ENCODE measurements at places on chromosomes 16 and 17.

- DNase-seq = peak; percentile 27
Observed at GRCh38 chr16:14196011-14196410, 124.9 kb downstream of the MRTFB start.

DNA sequence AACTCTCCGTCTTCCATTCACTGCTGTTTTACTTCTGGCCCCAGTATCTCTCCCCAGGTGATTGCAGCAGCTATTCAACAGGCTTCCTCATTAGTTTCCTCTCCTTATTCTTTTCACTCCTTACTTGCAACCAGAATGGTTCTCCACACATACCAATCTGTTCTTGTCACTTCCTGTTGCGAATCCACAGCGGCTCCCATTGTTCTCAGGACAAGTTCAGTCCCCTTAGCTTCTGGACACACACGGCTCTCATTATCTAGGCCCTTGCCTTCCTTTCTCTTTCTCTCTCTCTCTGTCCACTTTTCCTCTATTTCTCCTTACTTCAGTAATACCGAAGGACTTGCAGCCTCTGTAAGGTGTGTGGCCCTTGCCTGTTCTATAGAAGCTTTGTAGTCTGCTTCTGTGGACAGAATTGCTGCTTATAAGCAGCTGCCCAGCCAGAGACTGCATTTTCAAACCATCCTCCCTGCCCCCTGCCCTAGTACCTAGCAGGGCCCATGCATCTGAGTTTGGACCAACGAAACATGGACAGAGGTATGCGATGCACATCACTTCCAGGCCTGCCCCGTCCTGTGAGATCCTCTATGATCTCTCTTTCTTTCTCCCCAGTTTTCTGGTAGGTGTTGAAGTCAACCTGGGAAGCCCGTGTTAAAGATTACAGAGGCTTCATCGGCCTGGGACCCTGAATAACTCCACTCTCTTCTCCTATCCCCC is 45.7 kb downstream of the VAT1L start:
- DNase-seq = no peak

- DNase-seq = no peak
Observed at GRCh38 chr16:89290472-89290871, 73.0 kb downstream of the ZNF778 start.

DNA sequence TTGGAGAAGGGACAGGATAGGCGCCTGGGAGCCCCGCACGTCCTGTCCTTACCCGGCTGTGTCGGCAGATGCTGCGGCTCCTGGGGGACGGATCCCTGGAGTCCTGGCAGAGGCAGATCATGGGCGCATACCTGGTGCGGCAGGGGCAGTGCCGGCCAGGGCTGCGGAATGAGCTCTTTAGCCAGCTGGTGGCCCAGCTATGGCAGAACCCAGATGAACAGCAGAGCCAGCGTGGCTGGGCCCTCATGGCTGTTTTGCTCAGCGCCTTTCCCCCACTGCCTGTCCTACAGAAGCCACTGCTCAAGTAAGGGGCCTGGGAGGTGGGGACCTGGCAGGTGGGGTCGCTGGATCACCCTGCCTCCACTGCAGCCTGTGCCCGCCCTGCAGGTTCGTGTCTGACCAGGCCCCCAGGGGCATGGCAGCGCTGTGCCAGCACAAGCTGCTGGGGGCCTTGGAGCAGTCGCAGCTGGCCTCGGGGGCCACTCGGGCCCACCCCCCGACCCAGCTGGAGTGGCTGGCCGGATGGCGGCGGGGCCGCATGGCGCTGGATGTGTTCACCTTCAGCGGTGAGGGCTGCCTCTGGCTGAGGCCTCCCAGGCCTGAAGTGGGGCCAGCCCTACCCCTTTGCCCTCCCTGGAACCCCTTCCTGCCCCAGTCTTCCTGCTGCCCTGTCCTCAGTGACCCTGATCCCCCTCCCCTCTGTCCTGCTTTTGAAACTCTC is 20.2 kb upstream of the SMIM5 start:
- no peak for DNase-seq

DNA sequence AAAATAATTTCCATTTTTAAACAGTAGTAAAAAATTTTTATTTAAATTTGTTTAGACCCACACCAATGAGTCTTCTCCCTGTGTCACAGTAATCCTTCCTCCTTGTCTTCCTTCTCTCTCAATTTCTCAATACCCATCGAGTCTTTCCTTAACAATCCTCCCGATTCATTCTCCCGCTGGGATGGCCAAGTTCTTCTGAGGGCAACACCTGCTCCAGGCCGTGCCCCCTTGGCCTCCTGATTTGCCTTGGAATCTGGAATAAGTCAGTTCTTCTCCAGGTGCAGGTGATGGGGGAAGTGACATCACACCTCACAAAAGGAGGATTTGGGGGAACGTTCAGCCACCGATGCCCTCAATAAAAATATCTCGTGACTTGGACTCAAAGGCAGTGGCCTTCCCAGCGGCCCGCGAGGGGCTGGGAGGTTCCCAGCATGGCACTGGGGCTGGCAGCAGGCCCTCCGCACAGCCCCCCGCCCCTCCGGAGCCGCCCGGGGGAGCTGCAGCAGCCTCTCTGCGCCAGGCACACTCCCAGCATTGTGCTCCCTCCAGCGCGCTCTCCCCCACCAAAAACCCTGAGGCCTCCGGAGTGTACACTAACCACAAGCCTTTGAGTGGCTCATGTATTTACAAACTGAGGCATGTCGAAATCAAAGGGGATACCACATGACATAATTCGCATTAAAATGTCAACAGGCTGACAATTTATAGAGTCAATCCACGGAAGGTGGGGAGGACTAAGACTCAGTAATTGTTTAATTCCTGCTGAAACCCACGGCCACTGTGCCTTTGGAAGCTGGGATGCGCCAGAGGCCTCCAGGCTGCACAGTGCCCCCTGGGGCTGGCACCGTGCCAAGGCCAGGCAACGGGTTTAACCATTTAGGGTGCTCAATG is 120.5 kb downstream of the ZFHX3 start:
- peak; percentile 65 for DNase-seq

- DNase-seq = no peak
Observed at GRCh38 chr17:36675250-36675649, 73.9 kb downstream of the MRM1 start.

- DNase-seq = peak; percentile 38
Observed at GRCh38 chr17:58487589-58488427, at the start of gene HSF5. Gene HSF5, minus strand, starts transcription at chr17:58488408. Its CDS starts 134 bp downstream, at chr17:58488274.

DNA sequence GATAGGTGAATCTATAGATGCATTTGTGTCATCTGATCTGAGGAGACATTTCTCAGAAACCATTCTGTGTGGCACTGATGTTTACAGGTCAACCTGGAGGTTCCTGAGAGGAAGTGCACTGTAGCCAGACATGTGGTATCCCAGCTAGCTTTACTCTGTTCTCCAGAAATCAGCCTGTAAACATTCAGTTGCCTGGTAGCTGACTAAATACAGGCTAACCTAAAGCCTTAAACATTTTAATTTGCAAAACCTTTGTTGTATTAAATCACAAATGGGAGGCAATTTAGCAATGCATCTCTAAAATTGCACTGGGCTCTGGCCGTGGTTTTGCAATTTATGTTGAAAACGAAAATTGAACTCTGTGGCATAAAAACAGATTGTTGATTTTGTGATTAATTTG is 207.6 kb downstream of the FTO start:
- no peak for DNase-seq

DNA sequence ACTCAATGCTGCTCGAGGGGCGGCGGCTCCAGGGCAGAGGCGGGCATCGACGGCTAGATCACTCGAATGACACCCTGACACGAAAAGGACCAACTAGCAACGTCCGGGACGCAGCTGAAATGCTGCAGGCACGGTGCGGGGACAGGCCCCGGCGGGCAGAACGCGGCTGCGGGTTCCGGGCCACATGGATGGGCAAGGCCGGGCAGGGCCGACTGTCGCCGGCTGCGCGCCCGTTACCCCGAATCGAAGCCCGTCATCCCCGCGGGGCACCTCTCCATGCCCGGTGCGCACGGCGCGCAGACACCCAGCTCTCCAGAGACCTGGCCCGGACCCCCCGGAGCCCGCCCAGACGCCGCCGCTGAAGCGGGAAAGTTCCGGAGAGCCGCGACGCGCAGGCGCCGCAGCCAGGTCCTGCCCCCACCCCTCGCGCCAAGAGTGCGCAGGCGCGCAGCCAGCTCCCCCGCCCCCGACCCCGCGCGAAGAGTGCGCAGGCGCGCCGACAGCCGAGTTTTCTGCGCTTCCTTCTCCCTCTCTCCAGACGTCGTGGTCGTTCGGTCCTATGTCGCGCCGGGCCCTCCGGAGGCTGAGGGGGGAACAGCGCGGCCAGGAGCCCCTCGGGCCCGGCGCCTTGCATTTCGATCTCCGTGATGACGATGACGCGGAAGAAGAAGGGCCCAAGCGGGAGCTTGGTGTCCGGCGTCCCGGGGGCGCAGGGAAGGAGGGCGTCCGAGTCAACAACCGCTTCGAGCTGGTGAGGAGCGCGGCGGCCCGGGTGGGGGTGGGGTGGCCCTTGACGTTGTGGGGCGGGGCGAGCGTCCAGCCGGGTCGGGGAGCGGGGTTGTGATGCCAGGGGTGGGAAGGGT is at the start of gene TCF25:
Gene TCF25, plus strand, starts transcription at position 484 of the 863 bp plus-strand sequence. Its CDS starts 76 bp downstream, at position 560.
- DNase-seq = peak; percentile 99

DNA sequence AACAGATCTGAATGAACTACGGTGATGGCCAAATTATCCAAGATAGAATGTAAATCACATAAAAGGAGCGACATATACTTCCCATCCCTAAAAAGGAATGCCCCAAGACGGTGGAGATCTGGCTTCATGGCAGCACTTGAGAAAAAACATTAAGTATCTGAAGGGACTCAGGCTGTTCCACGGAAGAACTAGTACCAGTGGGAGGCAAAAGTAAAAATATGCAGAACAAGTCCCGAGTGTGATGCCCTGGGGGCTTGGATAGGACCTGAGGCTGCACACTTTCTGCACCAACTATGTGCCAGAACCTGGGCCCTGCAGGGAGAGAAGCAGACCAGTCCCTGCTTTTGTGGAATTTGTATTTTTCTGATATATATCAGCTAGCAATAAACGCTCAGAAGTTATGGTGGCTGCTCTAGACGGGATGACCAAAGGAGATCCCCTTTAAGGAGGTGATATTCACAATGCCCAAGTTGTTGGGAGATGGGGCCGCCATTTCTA is 539 bp upstream of the CKLF start:
- DNase-seq = no peak

GRCh38 chr17:22704674-22705073 is 1012.4 kb downstream of the KCNJ18 start:
- no peak for DNase-seq

DNA sequence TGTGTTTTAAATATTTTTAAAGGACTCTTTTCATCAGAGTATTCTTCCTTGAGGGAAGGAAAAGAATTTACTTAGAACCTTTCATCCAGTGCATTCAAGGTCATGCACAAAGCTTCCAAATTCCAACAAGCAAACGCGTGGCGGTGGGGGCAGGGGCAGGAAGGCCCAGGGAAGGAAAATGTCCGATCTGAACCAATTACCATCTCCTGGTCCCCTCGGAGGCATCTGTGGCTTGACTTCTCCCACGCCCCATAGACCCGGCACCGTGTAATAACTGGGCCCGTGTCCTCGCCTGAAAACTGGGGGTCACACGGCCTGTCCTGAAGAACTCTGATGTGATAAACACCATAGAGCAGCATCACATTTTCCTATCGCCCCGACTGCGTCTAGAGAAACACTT is 18.3 kb downstream of the MEAK7 start:
- no peak for DNase-seq

GRCh38 chr17:32527146-32527545 is 40.4 kb downstream of the CDK5R1 start:
- DNase-seq = no peak

- DNase-seq = no peak
Observed at GRCh38 chr17:8925141-8925540, 40.4 kb downstream of the PIK3R5 start.

- DNase-seq = no peak
Observed at GRCh38 chr17:19275457-19276127, 38.4 kb downstream of the EPN2 start.

DNA sequence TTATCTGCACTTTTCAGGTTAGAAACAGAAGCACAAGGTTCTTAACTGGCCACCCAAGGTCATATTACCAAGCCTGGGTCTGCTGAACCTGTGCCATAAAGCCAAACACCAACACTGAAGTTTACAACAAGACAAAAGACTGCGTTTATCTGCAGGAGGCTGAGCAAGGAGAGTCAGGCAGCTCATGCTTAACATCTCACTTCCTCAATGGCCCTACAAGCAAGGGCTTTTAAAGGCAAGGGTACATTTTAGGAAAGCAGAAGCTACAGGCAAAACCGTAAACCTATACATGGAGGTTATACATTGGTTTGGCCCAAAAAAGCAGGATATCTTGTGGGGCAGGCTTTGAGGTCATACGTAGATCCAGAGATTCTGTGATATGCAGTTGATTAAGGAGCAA is 91.2 kb downstream of the GNAO1 start:
- no peak for DNase-seq

- DNase-seq = no peak
Observed at GRCh38 chr16:85028685-85029407, 1.3 kb downstream of the KIAA0513 start.

GRCh38 chr17:15263206-15263579 is 1.9 kb downstream of the PMP22 start:
- peak; percentile 72 for DNase-seq

- no peak for DNase-seq
Observed at GRCh38 chr17:8918807-8919465, 46.6 kb downstream of the PIK3R5 start.

DNA sequence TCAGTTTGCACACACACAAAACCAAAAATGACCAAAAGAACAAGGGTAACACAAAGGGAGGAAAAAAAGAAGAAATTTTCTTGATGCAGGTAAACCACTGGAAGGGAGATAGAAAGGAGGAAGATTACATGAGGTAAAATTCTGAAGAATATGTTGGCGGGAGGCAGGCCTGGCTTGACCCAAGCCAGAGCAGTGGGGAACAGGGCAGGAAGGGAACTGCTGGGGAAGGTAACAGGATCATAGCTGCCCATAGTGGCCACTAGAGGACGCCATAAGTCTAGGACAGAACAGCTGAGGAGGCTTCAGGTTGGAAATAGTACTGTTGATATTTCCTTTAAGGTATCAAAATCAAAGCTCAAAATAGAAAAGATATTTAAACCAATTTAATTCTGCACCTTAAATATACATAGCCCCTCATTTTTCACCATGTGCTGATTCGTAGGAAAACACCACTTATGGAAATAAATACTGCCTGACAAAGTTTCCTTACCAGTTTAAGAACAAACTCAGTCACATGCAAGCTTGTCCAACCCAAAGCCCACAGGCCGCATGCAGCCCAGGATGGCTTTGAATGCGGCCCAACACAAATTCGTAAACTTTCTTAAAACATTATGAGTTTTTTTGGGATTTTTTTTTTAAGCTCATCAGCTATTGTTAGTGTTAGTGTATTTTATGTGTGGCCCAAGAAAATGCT is 15.5 kb downstream of the VPS35 start:
- peak; percentile 75 for DNase-seq

GRCh38 chr16:67999985-68000384 is 701 bp upstream of the DPEP2 start:
- DNase-seq = no peak

Measured in SK-N-SH (cell line).